ENCODE measurements at places on chromosomes 3 and 15.

DNA sequence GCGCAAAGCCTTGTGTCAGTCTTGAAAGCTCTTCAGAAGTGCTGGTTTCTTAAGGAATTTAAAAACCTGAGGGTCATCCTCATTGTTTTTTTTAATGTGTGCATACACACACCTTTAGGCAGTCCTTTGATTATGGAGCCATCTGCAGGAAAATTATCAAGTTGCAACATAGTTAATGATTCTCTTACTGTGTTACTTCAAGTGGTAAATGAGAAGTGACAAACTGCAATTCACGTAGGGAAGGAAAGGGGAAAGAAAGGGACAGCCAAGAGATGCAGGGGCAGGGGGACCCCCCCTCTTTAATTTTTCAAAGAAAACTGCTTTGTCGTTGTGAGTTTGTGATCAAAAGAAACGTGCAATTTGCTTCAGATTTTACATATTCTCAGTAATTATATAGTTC, 162.4 kb upstream of the CGNL1 start:
- no peak for DNase-seq

GRCh38 chr15:90512276-90512675, 17.4 kb upstream of the CRTC3 start:
- no peak for DNase-seq

- DNase-seq: no peak
Measured at GRCh38 chr3:193686665-193687483, 93.9 kb downstream of the OPA1 start.

DNA sequence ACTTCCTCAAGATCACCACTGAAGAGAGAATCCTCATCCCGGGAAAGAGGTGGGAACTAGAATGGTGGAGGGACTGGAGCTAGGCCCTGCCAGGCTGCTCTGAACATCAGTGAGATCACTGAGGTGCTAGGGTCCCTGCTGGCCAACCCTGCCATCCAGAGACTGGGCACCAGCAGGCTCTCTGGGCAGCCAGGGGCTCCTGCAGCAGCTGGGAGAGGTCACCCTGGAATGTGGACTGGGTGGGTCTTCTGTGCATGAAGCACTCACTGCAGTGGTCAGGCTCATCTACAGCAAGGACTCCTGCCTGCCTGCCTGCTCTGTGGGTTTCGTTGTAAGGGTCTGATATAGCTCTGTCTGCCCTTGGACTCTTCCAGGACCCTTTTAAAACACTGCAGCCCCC, 24.9 kb downstream of the ALS2CL start:
- no peak for DNase-seq

Measured in stimulated activated CD8-positive, alpha-beta memory T cell treated with anti-CD3 and anti-CD28 coated beads, Interleukin-2, amount 100 ng/mL, for 1 hour (primary cell).